ENCODE measurements at places on chromosomes 11 and 22.

DNA sequence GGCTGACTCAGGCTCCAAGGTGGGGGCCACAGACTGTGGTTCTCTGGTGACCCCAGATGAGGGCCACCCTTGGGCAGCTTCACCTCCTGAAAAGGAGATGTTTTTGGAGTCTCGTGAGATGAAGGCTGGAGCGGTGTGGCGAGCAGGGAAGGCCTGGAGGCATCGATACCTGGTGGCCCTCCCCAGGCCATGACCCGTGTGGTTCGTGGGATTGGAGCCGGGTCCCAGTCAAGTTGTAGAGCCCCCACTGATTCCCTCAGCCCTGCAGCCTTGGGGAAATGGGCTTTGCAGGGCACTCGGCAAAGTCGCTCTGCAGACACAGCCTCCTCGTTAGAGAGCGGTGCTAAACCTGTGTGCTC, 1083.4 kb downstream of the BRD1 start:
- no peak for DNase-seq

GRCh38 chr22:29342177-29342576, 26.7 kb upstream of the RASL10A start:
- DNase-seq: no peak

- no peak for DNase-seq
Measured at GRCh38 chr11:117552626-117553025, 225.0 kb downstream of the CEP164 start.

GRCh38 chr11:96538622-96539021, 148.8 kb downstream of the JRKL start:
- DNase-seq: no peak

Data from GM06990 (cell line).